ENCODE measurements at places on chromosomes 1 and 21. TPM values are rescaled to one million over a fixed set of nuclear protein-coding genes. Genes with fewer than 3 reads are reported as not detected.

- no peak for DNase-seq
- no peak overlapping the region for H3K4me3 ChIP-seq
- H3K27me3 ChIP-seq = no peaks in the 10 kb centered on the region
- no peaks in the 10 kb centered on the region for H3K36me3 ChIP-seq
- no peak overlapping the region for H3K27ac ChIP-seq
- H3K4me1 ChIP-seq = no peaks in the 10 kb centered on the region
These were observed 143.5 kb downstream of the SLC30A10 start for GRCh38 chr1:219784660-219785381.

DNA sequence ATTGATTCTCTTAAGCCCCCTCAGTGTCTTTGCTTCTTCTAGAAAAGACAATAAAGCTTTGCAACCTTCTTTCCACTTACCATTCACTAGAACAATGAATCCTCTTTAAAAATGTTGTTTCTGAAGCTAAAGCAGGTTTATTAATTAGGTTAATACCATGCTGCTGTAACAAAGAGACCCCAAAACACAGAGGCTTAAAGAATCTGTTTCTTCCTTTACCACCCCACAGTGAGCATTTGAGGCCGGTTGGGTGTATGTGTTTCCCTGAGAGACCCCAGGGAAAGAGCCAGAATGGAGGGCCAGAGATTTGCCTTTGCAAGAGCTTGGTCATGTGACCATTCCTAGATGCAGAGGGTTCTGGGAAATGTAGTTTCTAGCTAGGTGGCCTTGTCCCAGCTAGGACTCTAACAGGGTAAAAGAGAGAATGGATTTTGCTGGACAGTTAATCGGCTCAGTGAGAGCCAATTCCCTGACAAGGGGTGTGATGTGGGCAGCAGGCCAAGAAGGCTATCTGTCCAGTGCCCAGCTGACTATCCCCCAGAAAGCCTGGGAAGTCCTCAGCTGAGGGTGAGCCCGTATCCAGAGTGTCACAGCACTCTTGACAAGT, 191.8 kb upstream of the TMEM51 start:
- DNase-seq = no peak
- peaks cover 16% of the 10 kb centered on the region for H3K36me3 ChIP-seq
- no peaks in the 10 kb centered on the region for H3K27me3 ChIP-seq
- H3K4me1 ChIP-seq = peaks cover 21% of the 10 kb centered on the region
- H3K4me3 ChIP-seq = no peak overlapping the region

DNA sequence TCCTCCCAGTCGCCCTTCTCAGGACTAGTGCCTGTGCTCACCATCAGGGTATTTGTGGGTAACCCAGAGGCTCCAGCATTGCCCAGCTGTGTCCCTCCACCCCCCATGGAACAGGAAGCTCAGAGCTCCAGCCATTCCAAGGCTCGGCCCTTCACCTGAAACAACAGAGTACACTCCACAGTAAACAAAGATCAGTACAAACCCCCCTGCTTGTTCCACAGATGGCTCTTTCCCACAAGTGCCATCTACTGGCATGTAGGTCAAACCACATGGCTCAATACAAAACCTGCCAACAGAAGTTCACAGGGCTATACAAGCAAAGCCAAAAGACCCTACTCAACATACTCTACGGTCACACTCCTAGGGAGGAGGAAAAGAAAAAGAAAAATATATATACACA, 258.7 kb downstream of the AGBL4 start:
- peak; percentile 1 for DNase-seq
- no peaks in the 10 kb centered on the region for H3K36me3 ChIP-seq
- H3K27me3 ChIP-seq = no peaks in the 10 kb centered on the region
- no peak overlapping the region for H3K4me3 ChIP-seq

DNA sequence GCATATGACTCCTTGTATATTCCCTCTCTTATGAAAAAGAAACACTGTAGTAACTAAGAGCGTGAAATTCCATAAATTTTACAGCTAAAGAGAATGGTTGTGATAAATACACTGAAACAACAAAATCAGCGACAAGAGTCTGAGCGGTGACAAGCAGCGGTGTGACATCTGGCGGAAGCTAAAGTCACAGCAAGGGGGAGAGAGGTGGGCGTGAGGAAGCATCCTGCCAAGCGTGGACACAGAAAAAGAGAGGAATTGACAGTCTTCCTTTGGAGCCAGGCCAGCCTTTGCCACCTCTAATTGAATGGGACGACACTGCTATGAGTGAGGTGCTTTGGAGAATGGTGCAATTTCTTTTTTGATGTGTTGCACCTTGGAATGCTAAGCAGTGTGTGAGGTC, 25.9 kb downstream of the PSMB2 start:
- peaks cover 7% of the 10 kb centered on the region for H3K36me3 ChIP-seq
- H3K4me1 ChIP-seq = no peaks in the 10 kb centered on the region
- no peak overlapping the region for H3K4me3 ChIP-seq
- no peak for DNase-seq
- H3K27me3 ChIP-seq = no peaks in the 10 kb centered on the region
- no peak overlapping the region for H3K27ac ChIP-seq

DNA sequence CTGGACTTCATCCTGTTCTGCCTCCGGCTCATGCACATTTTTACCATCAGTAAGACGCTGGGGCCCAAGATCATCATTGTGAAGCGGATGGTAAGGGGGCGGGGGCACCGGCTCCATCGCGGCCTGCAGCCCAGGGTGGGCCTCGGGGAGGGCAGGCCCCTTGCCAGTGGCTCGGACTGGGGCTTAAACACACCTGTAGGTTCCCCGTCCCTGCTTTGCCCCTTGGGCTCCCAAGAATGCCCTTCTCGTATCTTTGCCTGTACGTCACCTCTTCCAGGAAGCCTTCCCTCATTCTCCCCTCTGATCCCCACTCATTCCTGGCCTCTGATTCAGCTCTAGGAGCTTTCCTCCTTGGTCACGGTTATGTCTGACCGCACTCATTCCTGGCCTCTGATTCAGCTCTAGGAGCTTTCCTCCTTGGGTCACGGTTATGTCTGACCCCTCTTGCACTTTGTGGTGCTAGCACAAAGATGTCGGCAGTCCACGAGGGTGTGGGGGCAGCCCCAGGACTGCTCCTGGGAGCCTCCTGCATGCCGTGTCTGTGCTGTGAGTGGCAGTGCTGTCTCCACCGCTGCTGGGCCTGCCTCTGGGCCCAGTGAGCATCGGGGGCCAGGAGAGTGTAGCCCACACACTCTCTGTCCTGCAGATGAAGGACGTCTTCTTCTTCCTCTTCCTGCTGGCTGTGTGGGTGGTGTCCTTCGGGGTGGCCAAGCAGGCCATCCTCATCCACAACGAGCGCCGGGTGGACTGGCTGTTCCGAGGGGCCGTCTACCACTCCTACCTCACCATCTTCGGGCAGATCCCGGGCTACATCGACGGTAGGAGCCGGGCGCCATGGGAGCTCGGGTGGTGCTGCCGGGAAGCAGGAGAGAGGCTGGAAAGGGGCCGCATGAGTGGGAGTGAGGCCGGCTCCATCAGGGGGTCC, 49.1 kb upstream of the LRRC3 start:
- no peak overlapping the region for H3K27ac ChIP-seq
- no peak overlapping the region for H3K4me3 ChIP-seq
- H3K27me3 ChIP-seq = no peaks in the 10 kb centered on the region
- H3K4me1 ChIP-seq = no peaks in the 10 kb centered on the region

- no peaks in the 10 kb centered on the region for H3K4me1 ChIP-seq
- DNase-seq = no peak
- H3K4me3 ChIP-seq = no peak overlapping the region
- H3K27ac ChIP-seq = no peak overlapping the region
- no peaks in the 10 kb centered on the region for H3K36me3 ChIP-seq
- no peaks in the 10 kb centered on the region for H3K27me3 ChIP-seq
These were observed 141.3 kb downstream of the ASTN1 start for GRCh38 chr1:177023249-177023648.

- no peak overlapping the region for H3K4me3 ChIP-seq
- no peaks in the 10 kb centered on the region for H3K36me3 ChIP-seq
- peaks cover 1% of the 10 kb centered on the region for H3K27me3 ChIP-seq
These were observed 33.2 kb upstream of the BTG2 start for GRCh38 chr1:203271962-203272632.

- peaks cover 4% of the 10 kb centered on the region for H3K27me3 ChIP-seq
- no peak overlapping the region for H3K27ac ChIP-seq
- no peaks in the 10 kb centered on the region for H3K36me3 ChIP-seq
- no peaks in the 10 kb centered on the region for H3K4me1 ChIP-seq
These were observed 129.4 kb downstream of the PPIAL4G start for GRCh38 chr1:148353461-148354283.

- H3K27me3 ChIP-seq = no peaks in the 10 kb centered on the region
- H3K36me3 ChIP-seq = no peaks in the 10 kb centered on the region
- peak within 1 kb of the TSS; percentile 86 for H3K4me3 ChIP-seq
- peak; percentile 97 for DNase-seq
- H3K4me1 ChIP-seq = peaks cover 35% of the 10 kb centered on the region
- H3K27ac ChIP-seq = peak within 1 kb of the TSS; percentile 87
These were observed at the start of gene MTR for GRCh38 chr1:236795035-236795756. Gene MTR, plus strand, starts transcription at chr1:236795292. Its CDS starts 412 bp downstream, at chr1:236795704.

GRCh38 chr1:22437573-22437972, 14.1 kb upstream of the ZBTB40 start:
- no peak overlapping the region for H3K27ac ChIP-seq
- no peak for DNase-seq
- no peaks in the 10 kb centered on the region for H3K36me3 ChIP-seq
- H3K4me1 ChIP-seq = peaks cover 13% of the 10 kb centered on the region

DNA sequence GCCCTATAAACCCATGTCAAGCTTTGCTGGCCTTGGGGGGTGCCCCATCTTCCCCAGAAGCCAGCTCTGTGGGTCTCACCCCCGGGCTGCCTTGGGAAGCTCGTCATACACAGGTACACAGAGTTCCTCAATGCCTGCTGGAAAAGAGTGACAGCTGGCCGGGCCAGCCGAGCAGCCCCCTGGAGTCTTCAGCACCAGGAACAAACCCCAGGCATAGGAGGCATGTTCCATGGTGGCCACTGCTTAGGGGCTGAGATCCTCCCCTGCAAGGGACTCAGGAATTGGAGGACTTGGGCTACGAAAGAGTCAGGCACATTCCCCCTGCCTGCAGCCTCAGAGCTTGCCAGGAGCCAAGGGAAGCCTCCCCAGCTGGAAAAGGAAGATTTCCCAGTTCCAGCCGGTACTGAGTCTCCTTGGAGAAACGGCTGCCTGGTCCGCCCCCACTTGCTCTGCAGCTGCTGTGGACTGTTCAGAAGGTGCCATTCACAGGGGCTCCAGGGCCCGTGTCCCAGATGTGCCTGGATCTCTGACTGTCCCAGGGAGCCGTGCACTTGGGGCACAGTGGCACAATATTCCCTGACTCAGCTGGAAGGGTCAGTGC, 89.5 kb downstream of the STUM start:
- no peak overlapping the region for H3K4me3 ChIP-seq
- DNase-seq = no peak
- no peaks in the 10 kb centered on the region for H3K4me1 ChIP-seq
- H3K36me3 ChIP-seq = no peaks in the 10 kb centered on the region

DNA sequence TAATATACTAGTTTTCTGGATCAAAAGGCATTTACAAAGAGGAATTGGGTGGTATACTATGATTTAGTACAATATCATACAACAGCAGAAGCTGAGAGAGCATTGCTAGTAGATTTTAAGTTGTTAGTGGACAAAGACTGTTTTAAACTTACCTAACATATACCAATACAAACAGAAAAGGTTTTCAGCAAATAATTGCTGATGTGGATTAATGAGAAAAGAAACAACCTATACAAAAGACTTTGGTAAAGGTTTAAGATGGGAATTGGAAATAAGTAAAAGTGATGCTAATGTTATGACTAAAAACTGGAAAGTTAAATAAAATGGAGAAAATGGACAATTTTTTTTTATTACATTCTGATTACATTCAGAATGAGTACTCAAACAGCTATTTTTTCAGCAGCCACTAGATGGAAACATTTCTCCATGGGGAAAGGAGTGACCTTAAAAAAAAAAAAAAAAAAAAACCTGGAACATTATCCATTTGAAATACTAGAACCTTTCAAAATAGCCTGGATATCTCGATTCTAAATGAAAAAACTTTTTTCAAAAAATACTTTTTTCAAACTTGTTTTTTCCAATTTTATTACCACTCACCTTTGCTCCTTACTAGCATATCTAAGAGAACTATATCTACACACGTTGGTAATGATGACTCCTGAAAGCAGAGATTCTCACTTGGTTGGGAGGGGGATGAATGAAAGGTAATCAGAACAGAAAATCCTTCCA, 55.4 kb downstream of the EPRS1 start:
- peak; percentile 45 for DNase-seq
- H3K27ac ChIP-seq = no peak overlapping the region
- H3K4me3 ChIP-seq = no peak overlapping the region
- peaks cover 5% of the 10 kb centered on the region for H3K36me3 ChIP-seq
- H3K27me3 ChIP-seq = no peaks in the 10 kb centered on the region

- H3K4me1 ChIP-seq = no peaks in the 10 kb centered on the region
- no peak overlapping the region for H3K27ac ChIP-seq
- no peak overlapping the region for H3K4me3 ChIP-seq
- no peaks in the 10 kb centered on the region for H3K36me3 ChIP-seq
These were observed 222.7 kb downstream of the TM2D1 start for GRCh38 chr1:61501971-61502916.

- peaks cover 10% of the 10 kb centered on the region for H3K36me3 ChIP-seq
- DNase-seq = peak; percentile 39
- peak overlapping the region; percentile 27 for H3K27ac ChIP-seq
These were observed 31.4 kb downstream of the PLPP3 start for GRCh38 chr1:56547977-56548376.

DNA sequence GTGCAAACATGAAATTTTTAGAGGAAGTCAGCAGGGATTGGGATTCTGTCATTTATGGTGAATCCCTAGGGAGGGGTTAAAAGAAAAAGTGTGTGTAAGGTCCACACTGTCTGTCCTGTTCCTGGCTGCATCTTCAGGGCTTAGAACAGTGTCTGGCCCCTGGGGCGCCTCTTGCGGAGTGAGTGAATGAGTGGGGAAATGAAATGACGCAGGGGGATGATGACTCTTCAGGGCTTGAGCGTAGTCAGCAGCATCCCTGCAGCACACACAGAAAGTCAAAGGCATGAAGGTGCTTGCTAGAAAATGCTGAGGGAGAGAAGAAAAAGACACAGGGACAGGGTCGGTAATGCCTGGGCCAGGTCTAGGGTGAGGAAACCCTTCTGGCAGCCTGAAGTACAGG, 57.8 kb downstream of the PGBD5 start:
- no peaks in the 10 kb centered on the region for H3K36me3 ChIP-seq
- no peak for DNase-seq
- H3K27ac ChIP-seq = no peak overlapping the region
- H3K4me1 ChIP-seq = peaks cover 14% of the 10 kb centered on the region

DNA sequence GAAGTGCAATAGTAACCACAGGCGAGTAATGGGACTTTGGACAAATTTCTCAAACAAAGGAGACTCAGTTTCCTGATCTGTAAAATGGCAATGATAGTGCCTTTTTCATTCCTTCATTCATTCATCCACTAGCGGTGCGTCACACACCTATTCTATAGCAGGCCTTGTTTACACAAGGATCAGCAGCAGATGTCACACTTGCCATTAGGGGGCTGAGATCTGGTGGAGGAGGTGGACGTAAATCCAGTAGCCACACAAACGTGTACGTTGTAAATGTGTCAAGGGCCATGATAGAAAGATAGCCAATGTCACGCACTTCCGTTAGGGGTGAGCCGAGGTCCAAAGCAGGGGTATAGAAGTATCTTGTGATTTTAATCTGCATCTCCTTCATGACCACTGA, 34.2 kb downstream of the SERINC2 start:
- H3K27ac ChIP-seq = peak overlapping the region; percentile 53
- DNase-seq = peak; percentile 56
- no peaks in the 10 kb centered on the region for H3K36me3 ChIP-seq
- peaks cover 91% of the 10 kb centered on the region for H3K4me1 ChIP-seq
- no peak overlapping the region for H3K4me3 ChIP-seq

Gene IRF6
- not detected for polyA plus RNA-seq

Gene ANXA9
- polyA plus RNA-seq = 13.3 TPM

Gene CFAP57
- 0.07 TPM for polyA plus RNA-seq

Gene SLC19A2
- polyA plus RNA-seq = 51.2 TPM

Gene SHE
- not detected for polyA plus RNA-seq

Gene EPHA8
- polyA plus RNA-seq = not detected

Data from HepG2 (cell line).